ENCODE measurements at places on chromosomes 7 and 10. TPM values are rescaled to one million over a fixed set of nuclear protein-coding genes. Genes with fewer than 3 reads are reported as not detected.

DNA sequence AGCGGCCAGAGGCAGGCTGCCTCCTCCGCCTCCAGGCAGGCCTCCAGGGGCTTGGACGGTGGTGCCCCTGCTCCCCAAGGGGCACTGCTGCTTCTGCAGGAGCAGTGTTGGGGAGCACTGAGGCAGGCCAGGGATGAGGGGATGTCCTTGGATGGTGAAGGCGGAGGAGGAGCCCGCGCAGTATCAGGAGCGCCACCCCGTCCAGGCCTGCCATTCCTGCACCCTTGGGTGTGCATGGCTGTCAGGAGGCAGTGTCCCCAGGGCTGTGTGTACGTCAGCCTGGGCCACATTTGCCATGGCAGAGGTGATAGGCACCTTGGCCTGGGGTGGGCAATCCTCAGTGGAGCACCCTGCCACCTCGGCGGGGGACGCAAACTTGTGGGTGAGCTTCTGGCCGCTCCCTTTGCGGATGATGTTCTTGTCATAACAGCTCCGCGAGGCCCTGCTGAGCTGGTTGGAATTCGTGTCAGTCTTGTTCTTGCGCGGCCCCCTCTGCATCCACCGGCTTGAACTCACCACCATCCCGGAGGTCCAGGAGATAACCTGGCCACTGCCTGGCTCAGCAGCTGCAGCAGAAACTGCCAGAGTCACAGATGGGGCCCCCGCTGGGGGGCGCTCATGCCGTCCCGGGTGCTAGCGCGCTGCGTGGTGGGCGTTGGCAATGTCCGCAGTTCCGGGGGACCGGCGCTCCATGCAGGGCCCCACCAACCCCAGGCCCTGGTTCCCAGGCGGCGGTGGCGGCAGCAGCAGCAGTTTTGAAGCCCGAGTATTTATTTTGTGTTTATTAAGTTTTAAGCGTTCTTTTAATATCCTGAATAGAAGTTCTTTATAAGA lies 182.3 kb upstream of the ADCY1 start:
- DNase-seq = no peak

DNA sequence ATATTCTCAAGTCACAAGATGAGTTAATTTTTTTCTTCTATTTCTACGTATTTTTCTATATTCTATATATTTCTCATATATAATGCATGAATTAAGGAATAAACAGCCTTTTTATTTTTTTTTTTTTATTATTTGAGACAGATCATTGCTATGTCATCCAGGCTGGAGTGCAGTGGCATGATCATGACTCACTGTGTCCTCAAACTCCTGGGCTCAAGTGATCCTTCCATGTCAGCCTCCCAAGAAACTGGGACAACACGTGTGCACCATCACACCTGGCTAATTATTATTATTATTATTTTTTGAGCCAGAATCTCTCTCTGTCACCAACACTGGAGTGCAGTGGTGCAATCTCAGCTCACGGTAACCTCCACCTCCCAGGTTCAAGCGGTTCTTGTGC lies 1.5 kb downstream of the CLDN12 start:
- no peak for DNase-seq

DNA sequence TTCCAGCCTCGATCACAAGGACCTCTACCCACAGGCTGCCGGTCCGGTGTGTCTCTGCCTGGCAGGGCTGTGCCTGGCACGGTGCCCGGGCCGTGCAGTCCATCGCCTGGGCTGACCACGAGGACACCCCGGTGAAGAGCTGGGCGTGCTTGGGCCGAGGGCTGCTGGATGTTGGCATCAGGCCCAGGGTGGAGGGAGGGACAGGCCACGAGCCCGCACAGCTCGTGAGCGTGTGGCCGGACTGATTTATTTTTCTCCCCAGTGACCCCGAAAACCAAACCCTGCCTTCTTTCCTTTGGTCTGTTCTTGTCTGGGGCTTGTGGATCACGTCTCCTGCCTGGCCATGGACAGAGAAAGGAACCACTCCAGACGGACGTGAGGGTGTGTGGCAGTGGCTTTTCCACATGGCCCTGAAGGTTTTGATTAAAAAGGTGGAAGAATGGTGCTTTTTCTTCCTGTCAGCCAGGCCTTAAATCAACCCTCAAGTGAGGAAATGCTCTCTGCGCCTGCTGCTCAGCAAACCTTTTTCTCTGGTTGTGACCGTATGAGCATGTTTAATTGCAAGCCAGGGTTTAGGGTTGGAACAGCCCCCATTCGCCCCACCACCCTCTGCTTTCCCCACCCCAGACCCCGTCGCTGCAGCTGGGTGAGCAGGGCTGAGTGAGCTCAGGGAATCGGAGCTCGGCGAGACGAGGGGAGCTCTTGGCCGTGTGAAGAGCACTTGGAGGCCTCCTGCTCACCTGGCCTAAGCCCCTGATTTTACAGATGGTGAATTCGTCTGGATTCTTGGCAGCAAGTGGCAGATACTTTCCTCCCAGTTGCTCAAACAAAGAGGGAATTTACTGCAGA lies 130.1 kb downstream of the RGS10 start:
- DNase-seq = peak; percentile 50

- DNase-seq = no peak
Observed at GRCh38 chr10:86079088-86079487, 287.5 kb downstream of the GRID1 start.

GRCh38 chr7:11758627-11759111 lies 73.3 kb downstream of the THSD7A start:
- no peak for DNase-seq

DNA sequence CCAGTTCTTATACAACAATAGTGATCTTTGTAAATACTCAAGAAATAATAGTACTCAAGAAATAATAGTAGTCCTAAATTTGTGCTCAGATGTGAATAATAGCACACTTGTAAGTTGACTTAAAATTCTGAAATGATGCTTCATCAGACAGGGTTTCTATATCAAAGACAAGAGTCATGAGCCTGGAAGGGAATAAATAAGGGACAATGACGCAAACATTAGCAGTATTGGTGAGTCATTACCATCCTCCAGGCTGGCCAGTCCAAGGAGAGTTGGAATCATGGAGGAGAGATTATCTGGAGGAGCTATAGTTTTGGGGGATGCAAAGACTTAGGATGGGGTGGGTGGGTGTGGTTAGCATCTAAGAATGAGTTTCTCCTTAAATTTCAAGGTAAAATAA lies 6.1 kb upstream of the SH3PXD2A start:
- DNase-seq = no peak

EN2 gene
- total RNA-seq = 0.81 TPM
